ENCODE measurements at places on chromosomes 16 and 17.

- no peak for DNase-seq
Observed at GRCh38 chr17:6755731-6756184, at the start of gene XAF1. XAF1 (plus strand) TSS chr17:6756046; CDS start chr17:6756079, 33 bp downstream.

DNA sequence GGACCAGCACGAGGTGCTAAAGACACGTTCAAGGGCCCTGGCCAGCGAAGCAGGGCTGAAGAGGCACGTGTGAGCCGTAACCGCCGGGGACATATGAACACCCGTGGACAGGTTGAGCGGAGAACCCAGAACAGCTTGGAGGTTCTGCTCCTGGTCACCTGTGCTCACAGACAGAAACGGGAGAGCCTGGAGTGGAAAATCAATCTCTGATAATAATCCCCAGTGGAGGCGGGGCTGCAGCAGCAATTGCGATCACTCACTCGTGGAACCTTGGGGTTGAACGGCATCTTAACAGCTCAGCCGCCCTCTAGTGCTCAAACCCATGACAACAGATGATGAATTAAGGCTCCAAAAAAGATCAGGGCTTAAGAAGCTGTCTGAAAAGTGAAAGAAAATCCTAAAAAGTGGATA lies 25.6 kb downstream of the WIPI1 start:
- no peak for DNase-seq

GRCh38 chr17:73291260-73291801 lies 20.5 kb downstream of the CDC42EP4 start:
- DNase-seq = no peak

GRCh38 chr17:50467855-50468303 lies 801 bp downstream of the CHAD start:
- no peak for DNase-seq

DNA sequence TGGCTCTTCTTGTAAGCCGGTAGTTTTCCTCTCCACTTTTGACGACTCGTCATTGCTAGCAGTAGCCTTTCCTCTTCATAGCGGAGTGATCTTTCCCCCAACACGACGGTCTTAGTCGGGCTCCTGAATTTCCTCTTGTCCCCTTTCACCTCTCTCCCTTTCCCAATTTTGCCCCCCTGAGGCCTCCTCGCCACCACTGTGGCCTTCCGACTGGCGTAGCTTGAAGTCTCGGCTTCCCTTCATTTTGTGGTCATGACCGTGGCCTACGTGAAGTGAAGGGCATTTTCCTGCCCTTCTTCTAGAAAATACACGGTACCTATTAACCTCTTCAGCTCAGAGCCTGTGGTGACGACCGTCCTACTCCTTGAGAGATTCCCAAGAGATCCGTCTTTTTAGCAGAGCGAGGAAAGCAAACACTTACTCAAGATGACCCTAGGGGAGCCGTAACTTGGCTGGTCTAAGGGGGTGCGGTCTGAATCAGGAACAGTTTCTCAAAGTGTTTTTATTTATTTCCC lies 787 bp downstream of the PRKAR1A start:
- peak; percentile 60 for DNase-seq

DNA sequence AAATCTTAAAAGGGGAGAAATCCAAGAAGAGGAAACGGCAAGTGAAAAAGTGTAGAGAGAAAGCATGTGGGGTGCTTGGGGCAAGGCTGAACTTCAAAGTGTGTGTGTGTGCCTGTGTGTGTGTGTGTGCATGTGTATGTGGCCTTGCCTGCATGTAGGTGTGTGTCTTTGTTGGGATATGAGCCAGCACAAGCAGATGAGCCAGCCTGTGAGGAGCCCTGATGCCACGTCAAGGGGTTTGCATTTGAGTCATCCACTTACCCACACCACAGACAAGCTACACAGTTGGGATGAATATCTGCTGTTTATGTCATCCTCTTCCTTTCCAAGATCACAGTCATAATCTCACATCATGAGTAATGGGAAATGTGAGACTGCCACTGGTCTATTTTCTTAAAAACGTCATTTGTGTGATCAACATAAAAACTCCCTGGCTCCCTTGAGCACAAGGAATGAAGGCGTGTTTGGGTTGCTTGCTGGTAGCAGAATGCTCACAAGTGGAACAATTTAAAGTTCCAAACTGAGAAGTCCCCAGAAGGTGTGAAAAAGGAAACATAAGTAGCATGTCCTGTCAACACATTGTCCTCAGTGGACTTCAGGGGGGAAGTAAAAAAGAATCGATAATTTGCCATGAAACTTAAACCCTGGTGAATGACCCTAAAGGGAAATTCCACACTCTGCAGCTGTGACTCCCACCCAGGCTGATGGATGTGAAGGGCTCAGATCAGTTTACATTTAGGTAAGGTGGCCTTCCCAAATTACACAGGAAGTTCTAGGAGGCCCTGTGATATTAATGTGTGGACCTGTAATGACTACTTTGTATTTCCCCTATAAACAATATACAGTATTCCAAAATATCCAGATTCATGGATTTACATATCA lies 14.7 kb downstream of the KCTD19 start:
- DNase-seq = no peak

DNA sequence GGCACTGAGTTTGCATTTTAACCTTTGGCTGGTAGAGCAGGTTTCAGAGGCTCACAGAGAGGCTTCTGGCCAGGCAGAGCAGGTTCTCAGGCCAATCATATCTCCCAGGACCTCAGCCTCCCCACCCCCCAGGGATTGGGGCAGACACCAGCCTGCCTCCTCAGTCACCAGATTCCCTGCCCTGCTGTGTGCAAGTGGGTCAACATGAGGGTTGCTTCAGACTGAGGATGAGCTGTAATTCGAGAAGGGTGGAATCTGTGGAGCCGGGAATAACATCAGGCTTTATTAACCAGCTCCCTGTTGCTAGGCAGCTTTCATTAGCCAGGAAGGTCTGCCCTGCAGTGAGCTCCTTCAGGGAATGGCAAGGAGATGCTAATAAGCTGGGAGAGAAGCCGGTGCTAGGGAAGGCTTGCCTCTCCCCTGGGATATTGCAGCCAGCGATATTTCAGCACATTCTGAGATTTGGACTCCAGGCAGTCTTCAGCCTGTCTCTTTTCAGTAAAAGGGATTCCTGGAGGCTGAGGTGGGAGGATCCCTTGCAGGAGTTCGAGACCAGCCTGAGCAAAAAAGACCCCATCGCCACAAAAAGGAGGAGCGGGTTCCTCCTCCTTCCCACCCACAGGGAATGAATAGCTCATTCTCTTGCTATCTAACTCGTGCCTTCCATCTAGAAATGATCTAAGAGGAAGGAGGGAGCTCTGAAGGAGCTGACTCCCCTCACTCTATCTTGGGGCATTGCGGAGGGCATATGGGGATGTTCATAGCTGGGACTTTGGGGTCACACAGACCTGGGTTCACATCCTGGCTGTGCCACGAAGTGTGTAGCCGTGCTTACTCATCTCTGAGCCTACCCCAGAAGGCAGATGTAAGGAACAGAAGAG lies 10.7 kb downstream of the SGSM2 start:
- peak; percentile 49 for DNase-seq

DNA sequence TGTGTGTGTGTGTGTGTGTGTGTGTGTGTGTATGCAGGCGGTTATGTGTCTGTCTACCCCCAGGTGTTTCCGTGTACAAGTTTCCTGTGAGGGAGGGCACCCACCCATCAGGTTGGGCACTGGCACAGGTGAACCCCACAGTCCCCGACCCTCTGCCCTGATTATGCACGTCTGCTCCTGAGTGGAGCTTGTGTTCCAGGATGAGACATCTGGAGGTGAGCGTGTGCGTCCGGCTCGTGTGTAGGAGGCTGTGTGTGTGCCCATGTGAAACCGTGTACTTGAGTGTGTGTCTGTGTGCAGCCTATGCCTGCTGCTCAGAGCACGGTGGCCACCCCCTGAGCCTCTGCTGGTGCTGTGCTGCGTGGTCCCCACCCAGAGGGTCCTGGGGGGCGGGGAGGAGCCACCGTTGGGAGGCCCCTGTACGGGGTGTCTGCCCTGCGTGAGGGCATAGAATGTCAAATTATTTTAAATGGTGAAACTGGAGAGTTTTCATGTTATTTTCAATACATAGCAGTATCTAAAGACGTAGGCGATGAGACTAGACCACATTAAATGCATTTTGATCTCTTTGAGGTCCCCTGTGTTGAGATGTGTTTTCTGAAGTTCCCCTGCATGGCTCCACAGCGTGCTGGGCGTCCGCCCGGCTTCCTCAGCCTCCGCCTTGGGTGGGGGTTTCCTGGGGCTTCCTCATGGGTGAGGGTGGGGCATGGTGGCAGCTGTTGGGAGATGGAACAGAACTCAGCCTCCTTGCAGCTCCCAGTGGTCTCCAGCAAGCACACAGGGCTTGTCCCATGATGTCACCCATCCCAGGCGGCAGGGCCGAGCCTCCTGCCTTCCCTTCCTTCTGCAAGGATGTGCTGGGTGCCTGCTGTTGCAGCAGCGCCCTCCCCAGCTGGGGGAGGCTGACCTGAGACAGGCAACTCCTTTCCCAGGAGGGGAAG lies 43.4 kb downstream of the KCNJ12 start:
- DNase-seq = no peak

GRCh38 chr17:68458260-68459036 lies 1.2 kb upstream of the WIPI1 start:
- DNase-seq = no peak

DNA sequence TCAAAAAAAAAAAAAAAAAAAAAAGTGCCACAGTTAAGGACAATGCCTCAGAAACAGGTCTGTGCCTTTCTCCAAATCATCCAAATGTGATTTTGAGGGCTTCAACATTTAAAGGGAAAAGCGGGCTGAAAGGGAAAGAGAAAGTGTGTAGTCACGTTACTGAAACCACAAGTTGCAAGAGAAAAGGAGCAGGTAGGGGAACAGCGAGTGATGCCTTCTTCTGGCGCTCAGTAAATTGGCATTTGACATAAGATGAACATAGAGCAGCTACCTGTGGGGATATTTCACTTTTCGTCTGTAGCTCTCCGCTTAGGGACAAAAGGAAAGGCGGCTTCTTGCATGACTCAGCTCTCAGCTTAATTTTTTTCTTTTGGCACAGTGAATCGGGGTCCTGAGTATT lies 11.1 kb downstream of the CMTM2 start:
- no peak for DNase-seq

GRCh38 chr16:1650131-1650530 lies 27.9 kb upstream of the JPT2 start:
- no peak for DNase-seq

DNA sequence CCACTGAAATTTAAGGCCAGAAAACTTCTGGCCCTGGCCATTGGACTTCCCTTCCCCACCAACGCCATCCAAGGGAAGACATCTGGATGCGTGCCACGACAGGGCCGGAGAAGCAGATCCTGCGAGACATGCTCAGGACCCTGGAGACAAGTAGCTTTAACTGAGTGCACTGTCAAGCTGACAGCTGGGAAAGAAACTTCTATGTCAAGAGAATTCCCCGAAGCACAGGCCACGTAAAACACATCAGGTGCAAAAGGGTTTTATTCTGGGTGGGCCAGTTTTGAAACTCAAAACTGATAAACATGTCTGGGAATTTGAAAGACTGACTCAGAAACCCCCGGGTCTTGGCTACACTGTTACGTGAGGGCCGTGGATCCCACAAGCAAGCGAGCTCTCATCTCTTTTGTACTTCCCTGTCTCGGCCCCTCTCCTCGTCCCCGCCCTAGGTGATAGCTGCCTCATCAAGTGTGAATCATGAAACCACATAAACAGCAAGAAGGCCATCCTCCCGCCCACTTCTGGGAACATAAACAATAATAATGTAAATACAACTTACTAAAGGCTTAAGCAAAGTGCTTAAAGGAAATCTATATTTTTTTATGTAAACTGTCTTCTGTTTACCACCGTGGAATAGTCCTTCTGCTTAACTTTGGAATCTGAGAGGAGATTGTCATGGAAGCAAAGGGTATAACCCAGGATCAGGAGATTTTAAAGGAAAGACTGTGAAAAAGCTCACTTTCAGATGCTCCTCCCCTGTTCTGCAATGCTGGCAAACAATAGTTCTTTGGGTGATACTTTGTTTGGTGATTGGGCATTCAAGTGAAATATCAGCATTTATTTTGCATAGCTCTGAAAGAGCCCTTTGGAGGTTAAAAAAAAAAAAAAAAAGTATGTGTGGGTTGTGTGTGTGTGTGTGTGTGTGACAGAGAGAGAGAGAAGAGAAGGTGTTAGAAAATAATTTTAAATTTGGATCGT lies 406.0 kb upstream of the MAF start:
- DNase-seq = no peak

GRCh38 chr16:69709456-69710084 lies 16.8 kb downstream of the NQO1 start:
- DNase-seq = no peak
